Posterior cingulate gyrus (tissue), 11 donors: ENCODE measurements at places on chromosomes 7 and 10.

DNA sequence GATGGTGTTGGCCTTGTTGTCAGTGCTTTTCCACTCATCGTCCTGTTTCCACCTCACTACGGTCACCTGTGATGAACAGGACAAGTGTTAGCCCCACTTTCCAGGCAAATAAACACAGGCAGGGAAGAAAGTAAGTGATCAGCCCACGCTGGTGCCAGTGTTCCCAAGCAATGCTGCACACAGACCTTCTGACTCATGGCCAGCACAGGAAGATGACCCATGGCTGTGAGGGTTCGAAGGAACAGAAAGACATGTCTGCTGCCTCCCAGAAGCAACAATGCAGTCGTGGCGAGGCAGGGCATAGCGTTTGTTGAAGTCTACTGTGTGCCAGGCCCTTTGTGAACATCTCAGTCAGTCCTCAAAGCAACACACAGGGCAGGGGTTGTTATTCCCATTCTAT, 35.7 kb downstream of the SLC29A3 start:
- no peak for DNase-seq

GRCh38 chr7:67786021-67786420, 789.4 kb downstream of the TYW1 start:
- no peak for DNase-seq

GRCh38 chr10:1368842-1369171, 312.6 kb downstream of the WDR37 start:
- peak; percentile 81 for DNase-seq

DNA sequence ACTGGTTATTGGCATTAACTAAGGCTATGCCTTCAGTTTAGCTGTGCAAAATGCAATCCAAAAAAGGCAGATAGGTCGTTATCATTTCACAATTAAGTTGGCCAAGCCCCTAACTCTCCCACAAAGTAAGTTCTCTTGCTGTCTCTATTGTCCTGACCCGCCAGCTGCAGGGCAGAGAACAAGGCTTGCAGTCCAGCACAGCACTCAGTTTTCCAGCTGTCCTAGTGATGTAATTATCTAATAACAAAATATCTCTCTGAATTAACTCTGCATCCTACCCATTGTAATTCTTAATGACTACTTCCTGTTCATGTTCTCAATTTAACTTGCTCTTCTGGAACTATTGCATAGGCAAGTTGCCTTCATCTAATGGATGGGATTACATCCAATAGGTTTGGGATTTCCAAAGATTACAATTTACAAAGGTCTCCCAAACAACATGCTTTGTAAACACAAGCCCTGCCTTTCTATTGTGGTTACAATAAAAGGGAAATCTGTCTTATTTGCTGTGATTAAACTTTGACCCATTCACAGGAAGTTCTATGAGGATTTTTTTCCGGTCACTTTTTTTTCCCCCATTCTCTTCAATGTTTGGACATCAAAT, 55.2 kb downstream of the CDK6 start:
- peak; percentile 78 for DNase-seq

DNA sequence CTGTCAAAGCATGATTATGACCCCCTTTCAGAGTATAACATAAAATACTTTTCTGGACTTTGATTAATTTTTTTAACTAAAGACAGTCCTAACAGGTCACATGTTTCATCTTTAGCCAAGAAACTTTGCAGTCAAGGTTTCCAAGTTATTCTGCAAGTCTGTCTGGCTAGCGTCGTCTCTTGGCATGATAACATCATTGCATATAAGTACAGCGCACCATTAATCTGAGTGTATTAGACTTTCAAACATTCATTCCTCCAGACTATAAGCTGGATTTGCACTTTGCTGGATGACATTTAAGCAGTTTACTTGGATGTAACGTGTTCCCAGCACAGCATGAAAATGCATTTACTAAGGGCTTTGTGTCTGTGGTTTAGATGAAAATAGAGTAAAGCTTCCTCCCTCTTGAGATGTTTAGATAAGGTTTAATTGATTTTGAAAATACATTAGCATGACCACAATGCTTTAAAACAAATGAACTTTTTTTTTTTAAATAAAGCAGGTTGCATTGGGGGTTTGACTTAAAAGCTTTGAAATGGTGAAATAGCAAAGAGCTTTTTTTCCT, 349.0 kb upstream of the MTPN start:
- DNase-seq, result no peak

DNA sequence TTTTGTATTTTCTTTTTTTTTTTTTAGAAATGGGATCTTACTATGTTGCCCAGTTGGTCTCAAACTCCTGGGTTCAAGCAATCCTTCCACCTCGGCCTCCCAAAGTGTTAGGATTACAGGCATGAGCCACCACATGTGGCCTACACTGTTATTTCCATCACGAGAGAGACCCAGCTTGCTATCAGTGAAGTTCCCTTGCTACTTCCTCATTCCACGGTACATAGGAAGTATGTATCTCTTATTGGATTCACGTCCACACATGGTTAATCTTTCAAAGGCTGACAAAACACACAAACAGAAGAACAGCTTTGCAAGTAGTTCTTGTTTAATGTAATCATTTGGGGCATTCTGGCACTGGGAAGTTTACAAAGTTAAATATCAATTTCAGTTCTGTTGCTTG, 50.9 kb downstream of the DCLRE1A start:
- no peak for DNase-seq
